Tongue (tissue), 3 donors: ENCODE measurements at places on chromosomes 1 and 21.

DNA sequence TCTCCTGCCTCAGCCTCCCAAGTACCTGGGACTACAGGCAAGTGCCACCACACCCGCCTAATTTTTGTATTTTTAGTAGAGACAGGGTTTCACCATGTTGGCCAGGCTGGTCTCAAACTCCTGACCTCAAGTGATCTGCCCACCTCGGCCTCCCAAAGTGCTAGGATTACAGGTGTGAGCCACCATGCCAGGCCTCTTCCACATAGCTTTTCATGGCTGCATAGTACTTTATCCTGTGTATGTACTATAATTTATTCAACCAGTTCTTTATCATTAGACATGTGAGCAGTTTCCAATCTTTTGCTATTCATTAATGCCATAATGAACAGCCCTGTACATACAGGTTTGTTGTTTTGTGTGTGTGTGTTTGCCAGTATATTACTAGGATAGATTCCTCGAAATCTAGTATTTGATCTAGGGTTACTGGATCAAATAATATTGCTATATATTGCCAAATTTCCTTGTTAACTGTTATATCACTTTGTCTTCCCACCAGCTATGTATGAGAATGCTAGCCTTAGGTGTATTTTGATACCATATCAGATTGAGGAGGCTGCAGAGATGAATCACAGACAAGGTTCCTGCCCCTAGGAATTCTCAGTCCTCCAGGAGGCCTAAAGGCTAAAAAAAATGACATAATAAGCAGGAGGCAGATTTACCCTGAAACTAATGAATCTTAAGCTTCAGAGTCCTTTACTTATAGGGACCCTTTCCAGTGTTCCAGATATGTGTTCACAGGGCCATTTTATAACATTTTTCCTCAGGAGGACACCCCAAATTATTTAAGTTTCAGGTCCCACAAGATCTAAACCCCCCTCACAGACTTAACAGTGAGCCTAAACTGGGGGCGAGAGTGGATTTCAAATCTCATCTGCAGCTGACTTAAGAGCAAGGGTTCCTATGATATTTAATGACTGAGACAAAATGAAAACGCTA lies 2.1 kb upstream of the PDIK1L start:
- DNase-seq = no peak

DNA sequence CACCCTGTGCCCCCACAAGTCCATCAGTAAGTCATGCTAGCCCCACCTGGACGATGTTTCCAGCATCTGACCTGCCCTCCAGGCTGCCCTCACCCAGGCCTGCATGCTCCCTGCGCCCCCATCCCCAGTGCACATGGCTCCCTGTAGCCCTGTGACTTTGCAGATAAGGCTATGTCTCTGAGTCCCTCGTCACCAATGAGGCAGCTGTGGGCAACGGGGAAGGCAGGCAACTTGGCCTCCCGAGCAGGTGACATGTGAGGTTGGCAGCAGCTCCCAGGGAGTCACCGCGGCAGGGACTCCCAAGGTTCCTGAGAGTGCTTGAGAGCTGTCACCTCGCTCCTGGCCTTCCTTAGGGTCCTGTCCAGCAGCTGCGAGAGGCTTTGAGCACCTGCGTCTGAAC lies 32.4 kb upstream of the AGPAT3 start:
- DNase-seq = no peak

- DNase-seq = no peak
These were observed 34.8 kb upstream of the TTC22 start for GRCh38 chr1:54835970-54836369.

- DNase-seq = no peak
These were observed 3.0 kb upstream of the LACTBL1 start for GRCh38 chr1:22975694-22976093.

- no peak for DNase-seq
These were observed 108.0 kb upstream of the DUSP10 start for GRCh38 chr1:221849897-221850296.

- DNase-seq = no peak
These were observed 272.7 kb downstream of the TRABD2B start for GRCh38 chr1:47724432-47724999.

GRCh38 chr1:215397843-215398242 lies 169.3 kb upstream of the KCTD3 start:
- DNase-seq = no peak

DNA sequence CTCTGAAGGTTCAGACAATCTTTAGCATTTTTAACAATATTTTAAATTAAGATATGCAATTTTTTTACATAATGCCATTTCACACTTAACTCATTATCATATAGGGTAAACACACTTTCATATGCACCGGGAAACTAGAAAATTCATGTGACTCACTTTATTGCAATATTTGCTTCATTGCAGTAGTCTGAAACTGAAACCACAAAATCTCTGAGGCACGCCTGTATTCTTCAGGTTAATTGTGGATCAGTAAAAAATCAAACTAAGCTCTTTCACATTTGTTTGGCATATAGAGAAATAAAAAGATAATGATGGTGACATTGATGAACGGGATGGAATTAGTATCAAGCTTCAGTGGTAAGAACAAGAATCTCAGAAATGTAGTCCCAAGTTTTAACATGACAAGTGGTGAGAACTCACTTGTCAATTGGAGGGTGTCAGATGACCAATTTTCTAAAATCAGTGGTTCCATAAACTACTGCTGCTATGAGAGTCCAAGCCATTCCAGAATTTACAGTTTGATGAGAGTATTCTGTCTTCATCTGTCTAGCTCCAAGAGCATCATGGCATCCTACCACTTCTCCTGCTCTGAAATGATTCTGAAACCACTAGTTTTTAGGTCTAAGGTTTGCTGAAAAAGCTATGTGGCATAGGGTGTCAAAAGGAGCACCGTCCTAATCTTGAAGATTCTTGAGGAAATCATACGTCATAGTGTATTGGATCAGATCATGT lies 281.0 kb downstream of the PTPRC start:
- no peak for DNase-seq
